Fibroblast of pulmonary artery (primary cell): ENCODE measurements at places on chromosomes 4 and X.

GRCh38 chrX:86047174-86047935 lies at the start of gene CHM:
Gene CHM, minus strand, starts transcription at chrX:86047558. Its CDS starts 26 bp downstream, at chrX:86047532.
- DNase-seq, result peak; percentile 88

DNA sequence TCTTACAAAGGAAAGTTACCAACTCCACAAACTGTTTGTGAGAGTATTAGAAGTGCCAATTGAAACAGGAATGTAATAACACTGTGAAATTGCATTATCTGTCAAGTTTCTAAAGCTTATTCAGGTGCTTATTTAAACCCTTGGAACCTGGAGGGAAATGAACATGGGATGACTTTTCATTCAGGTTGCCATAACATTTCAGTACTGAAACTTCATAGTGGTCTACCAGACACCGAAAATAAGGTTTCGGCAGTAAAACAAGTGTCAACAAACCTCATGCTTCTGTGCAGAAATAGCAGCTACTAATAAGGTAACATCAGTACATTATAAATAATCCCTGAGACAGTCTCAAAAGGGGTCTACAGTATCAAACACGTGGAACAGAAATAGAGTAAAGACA lies 890.7 kb upstream of the INTU start:
- no peak for DNase-seq

- no peak for DNase-seq
Observed at GRCh38 chr4:28479666-28480065, 1619.0 kb downstream of the STIM2 start.

GRCh38 chr4:104451573-104451972 lies 43.1 kb downstream of the CXXC4 start:
- peak; percentile 8 for DNase-seq

DNA sequence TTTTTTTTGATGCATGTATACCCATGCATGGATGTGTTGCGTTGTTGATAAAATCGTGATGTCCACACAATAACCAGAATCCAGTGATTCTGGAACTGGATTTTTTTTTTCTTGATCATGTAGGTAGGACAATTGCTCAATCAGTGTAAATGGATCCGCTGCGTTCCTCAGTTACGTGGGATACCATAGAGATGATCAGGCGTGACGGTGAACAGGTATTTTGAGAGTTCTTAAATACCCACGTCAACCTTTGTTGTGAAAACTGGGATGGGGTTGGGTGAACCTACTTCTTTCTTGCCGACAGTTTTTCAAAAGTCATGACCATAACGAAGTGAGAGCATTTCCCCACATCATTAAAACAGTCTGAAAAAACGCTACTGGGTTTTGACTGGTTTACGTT lies 913 bp upstream of the SMIM10L2A start:
- no peak for DNase-seq

GRCh38 chrX:1330605-1331004 lies 6.0 kb upstream of the IL3RA start:
- DNase-seq, result no peak

DNA sequence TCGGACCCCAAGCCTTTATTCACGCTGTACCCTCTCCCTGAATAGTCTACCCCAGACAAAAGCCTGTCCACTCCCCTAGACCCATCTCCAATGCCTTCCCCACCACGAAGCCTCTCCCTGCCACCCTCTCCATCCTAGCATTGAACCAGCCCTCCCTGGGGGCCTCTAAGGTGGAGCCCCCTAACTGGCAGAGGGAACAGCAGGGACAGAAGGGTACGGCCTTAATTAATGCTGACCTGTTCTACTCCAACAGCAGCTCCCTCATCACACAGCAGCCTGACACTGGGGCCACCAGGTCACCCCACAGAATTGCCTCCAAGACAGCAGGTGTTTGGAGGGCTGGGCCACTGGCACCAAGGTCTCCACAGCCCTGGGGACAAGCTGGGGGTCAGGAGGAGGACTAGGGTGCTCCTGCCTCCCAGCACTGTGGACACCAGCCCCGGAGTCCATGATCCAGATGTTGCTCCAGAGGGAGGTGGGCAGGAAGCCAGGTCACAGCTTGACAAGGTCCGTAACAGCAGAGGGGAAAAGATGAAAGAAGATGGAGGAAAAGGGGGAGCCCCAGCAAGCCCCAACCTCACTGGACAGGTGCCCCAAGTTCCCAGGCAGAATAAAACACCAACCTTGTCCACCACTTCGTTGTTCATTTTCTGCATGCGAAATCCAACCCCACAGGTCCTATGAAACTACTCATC lies 3.7 kb downstream of the CRMP1 start:
- no peak for DNase-seq

- peak; percentile 3 for DNase-seq
Observed at GRCh38 chrX:118666521-118666920, 60.9 kb upstream of the IL13RA1 start.

- peak; percentile 16 for DNase-seq
Observed at GRCh38 chrX:123450222-123450621, 266.1 kb downstream of the GRIA3 start.

DNA sequence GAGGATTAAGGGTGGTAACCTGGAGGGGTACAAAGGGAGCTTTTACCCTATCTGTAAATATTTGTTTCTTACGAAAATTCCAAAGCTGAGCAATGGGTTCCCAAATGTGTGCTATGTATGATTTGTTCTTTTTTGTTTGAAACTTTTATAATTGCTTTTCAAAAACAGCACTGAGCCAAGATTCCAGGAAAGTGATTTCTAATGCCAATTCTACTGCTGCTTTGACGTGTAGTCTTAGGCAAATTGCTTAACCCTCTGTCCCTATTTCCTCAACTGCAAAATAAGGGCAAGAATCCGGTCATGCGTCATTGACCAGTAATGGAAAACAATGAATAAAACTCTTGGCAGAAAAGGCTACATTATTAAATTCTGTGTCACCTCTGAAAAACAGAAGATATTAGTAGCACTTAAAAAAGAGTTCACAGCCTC lies 454.7 kb downstream of the IL15 start:
- DNase-seq, result peak; percentile 100

DNA sequence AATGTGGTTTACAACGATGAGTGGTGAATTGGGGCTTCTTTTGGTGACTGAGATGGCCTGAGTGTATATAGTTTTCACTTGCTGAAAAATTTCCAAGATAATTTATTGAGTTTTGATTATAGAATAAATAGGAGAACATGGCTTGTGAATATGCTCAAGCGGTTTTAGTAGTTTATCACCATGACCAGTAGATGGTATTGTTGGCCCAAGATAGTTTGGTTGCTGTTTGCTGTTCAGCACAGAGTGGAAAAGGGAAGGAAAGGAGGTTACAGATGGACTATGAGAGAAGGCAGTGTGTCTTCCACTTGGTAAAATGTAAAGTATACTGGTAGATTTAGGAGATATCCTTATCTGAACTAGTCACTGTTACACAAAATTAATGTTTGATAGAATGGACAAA lies 55.8 kb upstream of the POU4F2 start:
- DNase-seq, result peak; percentile 5

DNA sequence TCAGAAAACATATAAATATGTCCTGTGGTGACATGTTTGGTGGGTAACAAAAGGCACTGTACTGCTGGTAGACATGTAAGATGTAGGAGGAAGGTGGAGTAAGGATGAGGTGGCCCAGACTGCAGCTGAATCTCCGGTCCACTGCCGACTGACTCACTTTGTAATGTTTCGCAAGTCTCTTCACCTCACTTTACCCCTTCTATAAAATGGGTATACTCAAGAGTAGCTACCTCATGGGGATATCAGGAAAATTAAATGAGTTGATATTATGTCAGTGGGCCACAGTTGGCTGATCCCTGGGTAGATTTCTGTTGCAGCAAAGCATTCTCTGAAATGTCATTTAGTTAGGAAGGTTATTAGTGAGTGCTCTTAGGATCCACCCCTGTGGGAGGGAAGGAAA lies 22.1 kb downstream of the MRFAP1 start:
- DNase-seq, result no peak

GRCh38 chr4:173685831-173686210 lies 155.8 kb upstream of the HAND2 start:
- no peak for DNase-seq

DNA sequence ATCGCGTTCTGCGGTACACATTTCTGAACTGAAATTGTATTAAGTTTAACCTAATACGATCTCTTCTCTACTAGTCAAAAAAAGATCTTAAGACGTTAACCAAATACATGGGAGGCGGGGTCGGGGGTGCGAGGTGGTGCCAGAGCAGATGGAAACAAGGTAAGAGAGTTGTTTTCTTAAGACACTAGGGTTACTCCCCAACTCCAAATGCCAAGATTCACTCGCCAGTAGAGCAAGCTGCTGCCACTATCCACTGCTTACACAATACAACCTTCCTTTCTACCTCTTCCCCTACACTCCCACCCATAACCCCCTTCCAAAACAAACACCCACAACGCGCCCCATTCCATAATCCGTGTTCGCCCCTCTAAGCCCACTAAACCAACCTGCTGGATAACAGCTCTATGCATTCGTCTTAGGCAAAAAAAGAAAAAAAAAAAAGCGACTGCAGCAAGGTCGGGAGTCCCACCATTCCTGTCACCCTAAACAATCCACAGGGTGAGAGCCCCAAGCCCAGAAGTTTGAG lies 1.3 kb downstream of the LCORL start:
- peak; percentile 34 for DNase-seq

DNA sequence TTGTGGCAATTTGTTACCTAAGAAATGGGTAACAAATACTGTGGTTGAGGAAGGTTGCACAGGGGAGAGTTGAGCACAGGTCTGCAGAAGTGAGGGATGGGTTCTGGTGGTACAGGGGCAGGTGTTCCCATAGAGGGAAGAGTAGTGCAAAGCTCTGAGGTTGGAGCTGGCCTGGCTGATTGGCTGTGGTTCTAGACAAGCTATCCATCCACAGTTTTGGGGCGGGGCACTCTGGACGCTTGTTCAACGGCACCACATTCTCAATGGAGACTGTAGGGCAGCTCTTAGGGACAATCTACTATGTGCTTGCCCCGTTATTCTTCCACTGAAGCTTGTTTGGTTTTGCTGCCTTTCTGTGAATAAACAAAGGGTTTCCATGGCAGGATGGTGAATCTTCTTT lies 35.4 kb downstream of the NAT8L start:
- DNase-seq, result no peak

DNA sequence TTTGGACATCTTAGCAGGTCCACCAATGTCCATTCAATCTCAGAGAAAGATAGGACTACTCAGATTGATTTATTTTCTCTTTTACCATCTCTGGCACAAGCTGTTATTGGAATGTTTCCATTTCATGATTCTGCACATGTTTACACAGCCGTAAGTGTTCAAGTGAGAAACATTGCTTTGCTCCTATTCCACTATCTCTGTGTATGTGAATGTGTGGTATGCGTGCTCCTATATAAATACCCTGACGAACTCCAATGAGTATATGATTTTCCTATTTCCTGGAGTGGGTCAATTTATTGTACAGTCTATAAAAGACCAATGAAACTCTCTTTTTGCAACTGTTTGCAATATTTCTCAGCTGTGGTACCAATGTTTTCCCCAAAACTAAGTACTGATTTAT lies 221.0 kb upstream of the GALNT7 start:
- no peak for DNase-seq

DNA sequence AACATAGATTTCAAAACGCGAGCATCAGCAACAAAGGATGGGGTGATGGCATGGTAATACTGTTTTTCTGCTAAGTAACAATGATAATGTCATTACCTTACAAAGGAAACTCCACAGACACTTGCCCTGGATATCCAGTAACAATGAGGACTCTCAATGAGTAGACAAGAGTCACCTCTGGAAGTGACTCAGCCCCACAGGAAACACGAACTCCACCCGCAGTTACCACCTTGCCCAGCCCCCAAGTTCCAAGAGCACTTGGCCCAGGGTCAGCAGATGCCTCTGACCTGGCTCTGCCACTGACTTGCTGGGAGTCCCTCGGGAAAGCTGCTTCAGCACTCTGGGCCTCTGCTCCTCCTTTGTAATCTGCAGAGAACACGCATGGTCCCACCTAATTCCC lies 110.3 kb upstream of the MAP3K15 start:
- no peak for DNase-seq

- no peak for DNase-seq
Observed at GRCh38 chr4:188221090-188221489, 81.8 kb downstream of the TRIML1 start.

- no peak for DNase-seq
Observed at GRCh38 chr4:26337612-26338011, 16.8 kb downstream of the RBPJ start.

- DNase-seq, result peak; percentile 70
Observed at GRCh38 chr4:56575820-56576429, 70.3 kb downstream of the ARL9 start.

DNA sequence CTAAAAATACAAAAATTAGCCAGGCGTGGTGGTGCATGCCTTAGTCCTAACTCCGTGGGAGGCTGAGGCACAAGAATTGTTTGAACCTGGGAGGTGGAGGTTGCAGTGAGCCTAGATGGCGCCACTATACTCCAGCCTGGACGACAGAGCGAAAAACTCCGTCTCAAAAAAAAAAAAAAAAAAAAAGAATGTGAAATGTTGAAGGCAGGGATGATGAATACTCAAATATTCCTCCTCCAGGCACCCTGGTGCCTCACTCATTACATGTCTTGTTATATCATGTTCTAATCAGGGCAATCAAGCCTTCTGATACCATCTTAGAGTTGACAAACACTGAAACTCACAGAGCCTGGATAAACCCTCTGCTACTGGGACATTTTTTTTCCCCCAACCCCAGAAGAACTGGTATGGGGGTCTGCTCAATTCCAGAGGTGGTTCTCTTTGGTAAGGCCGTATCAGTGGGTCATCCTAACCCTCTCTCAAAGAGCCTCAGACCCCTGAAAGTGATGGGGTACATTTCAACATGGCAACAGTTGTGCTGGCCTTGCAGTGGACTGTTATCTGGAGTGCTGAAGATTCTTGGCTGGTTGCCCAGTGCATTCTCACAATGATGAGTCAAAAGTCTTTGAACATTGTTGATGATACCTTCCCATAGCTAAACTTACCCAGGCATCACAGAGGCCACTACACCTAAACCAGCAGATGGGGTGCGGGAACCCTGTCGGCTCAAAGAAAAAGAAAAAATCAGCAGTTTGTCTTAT lies 2.4 kb upstream of the SH3KBP1 start:
- DNase-seq, result peak; percentile 77

DNA sequence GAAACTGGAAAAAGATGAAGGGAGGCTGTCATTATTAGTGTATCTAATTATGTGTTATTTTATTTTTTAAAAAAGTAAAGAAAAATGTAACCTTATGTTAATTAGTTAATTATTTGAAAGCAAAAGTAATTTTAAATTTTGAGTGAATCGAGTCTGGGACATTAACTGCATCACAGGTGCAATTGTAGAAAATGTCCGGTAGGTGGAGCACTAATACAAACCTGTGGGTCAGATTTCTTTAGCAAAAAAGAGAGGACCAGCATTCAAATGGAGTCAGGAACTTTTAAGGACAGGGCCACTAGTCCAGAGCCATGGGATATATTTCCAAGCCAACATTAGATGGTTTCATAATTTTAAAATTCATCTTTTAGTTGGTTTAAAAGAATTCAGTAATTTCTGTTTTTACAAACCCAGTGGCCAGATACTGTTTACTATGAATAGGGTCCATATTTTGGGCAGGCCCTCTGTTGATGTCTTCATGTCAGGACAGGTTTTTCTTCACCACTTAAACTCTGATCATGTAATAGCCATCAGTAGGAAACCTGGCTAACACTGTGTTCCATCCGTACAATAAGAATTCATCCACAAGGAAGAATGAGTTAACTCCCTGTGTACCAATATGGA lies 27.2 kb downstream of the BST1 start:
- peak; percentile 63 for DNase-seq

- no peak for DNase-seq
Observed at GRCh38 chr4:6362243-6362885, 92.7 kb downstream of the WFS1 start.

- DNase-seq, result no peak
Observed at GRCh38 chrX:135543924-135544323, 23.5 kb downstream of the INTS6L start.
